AG04450 (cell line): ENCODE measurements at places on chromosomes 6 and 20.

GRCh38 chr6:14333556-14334305 lies 216.2 kb downstream of the CD83 start:
- DNase-seq: no peak

DNA sequence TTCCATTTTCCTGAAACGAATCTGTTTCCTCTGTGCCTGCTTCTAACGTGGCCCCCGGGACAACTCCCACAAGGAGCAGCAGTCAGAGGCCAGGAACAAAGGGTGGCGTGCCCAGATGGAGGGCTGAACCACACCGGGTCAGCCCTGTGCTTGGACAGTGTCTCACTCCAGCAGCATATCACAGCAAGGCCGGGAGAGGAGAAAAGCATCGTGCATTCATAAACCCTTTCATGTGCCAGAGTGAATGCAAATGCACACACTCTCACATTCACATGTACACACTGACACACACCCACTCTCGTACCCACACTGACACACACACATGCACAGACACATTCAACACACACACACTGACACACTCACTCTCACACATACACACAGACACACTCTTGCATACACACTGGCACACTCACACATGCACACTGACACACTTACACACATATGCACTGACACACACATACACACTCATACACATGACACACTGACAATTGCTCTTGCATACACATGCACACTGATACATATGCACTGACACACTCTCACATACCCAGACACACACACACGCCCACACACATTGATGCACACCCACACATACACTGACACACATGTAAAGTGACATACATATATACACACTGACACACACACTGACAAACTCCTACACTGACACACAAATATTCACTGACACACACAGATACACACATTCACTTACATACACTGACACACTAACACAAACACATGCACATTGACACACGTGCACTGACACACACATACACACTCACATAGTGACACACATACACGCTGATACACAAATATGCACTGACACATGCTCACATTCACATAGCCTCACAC lies 237.0 kb downstream of the LRFN2 start:
- DNase-seq: no peak

DNA sequence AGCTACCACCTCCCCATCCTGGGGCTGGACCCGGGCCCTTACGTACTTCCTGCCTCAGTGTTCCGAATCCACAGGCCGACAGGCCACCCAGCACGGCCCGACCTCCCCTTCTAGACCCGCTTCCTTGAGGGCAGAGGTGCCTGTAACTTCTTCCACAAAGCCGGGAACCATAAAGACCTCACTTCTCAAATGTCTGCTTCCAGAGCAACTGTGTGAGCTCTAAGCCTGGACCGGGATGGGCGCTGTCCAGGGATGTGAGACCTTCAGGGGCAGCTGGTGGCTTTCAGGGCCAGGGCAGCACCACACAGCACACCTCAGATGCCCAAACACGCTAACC lies 9.3 kb downstream of the SLC2A4RG start:
- no peak for DNase-seq

GRCh38 chr6:161434350-161434749 lies 160.5 kb upstream of the AGPAT4 start:
- DNase-seq: no peak

DNA sequence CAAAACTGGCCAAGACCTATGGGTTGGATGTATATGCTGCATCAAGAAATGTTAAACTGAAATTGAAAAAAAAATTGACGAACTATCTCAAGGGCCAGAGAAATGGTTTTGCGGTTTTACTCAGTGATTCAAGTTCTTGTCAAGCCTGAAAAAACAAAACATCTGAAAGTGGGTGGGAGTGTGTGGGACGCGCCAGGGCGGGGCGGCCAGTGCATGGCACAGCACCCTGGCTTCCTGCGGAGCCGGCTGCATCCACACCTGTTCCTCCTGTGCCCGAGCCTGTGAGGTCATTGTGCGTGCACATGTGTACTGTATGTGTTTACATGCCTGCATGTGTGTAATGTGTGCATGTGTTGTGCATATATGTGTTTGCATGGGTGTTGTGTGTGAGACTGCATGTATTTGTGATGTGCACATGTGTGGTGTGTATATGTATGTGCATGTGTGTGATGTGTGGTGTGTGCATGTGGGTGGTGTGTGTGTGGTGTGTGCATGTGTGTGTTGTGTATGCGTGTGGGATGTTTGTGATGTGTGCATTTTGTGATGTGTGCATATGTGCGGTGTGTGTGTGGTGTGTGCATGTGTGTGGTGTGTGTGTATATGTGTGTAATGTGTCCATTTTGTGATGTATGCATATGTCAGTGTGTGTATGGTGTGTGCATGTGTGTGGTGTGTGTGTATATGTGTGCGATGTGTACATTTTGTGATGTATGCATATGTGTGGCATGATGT lies 59.8 kb downstream of the CDH4 start:
- DNase-seq: no peak

DNA sequence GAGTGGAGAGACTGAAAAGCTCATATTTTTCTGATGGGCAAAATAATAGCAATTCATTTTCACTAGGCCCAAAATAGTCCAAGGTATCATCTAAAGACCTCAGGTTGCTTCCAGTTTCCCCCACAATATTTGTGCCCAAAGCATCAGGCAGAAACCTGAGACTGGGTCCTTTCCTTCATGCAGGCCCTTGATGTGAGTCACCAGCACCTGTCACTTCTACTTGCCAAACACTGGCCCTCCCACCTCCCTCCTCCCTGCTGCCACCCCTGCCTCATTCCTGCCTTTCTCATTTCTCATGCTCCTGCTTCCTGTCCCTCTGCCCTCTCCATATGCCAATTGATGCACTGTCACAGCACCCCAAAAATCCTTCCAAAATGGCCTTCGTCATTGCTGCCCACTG lies 230.4 kb upstream of the CST7 start:
- DNase-seq: no peak

DNA sequence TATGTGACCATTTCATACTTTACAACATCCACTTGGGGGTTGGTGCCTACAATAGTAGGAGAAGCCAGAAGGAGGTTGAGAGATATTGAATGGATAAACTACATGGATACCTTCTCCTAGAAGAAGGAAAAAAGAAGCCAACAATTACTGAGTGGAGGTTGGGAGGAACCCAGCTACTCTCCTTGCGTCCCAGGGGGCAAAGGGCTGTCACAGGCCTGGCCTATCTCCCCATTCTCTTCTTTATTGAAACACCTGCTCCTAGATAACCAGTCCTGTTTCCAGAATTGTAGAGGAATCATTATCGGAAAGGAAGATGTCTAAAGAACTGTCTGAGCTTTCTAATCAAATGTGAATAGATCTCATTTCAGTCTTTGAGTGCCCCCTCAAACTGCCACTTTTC lies 115.1 kb downstream of the MAP7 start:
- DNase-seq: no peak

- no peak for DNase-seq
These were observed 201.8 kb downstream of the ARID1B start for GRCh38 chr6:156978948-156979347.
